Activated CD4-positive, alpha-beta T cell treated with anti-CD3 and anti-CD28 coated beads for 24 hours (primary cell): ENCODE measurements at places on chromosomes 1 and 21.

DNA sequence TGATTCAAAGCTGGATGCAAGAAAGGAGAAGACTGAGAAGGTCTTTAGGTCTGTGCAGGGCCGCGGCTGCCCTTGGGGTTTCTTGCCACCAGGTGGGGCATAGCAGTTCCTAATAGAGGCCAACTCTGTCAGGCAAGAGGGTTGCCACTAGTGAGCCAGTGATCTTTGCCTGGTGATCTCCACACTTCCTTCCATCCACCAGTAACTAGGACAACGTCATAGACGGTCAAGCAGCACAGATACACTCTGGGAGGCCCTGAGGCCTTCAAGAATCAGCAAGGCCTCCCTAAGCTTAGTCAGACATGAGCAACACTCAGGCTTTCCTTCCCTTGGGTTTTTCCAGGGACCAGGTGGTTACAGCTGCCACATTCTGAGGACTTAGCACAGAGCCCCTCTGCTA, 32.9 kb upstream of the ATP2B4 start:
- DNase-seq, result peak; percentile 26

- no peak for DNase-seq
These were observed 111.8 kb upstream of the USP25 start for GRCh38 chr21:15617964-15618363.

DNA sequence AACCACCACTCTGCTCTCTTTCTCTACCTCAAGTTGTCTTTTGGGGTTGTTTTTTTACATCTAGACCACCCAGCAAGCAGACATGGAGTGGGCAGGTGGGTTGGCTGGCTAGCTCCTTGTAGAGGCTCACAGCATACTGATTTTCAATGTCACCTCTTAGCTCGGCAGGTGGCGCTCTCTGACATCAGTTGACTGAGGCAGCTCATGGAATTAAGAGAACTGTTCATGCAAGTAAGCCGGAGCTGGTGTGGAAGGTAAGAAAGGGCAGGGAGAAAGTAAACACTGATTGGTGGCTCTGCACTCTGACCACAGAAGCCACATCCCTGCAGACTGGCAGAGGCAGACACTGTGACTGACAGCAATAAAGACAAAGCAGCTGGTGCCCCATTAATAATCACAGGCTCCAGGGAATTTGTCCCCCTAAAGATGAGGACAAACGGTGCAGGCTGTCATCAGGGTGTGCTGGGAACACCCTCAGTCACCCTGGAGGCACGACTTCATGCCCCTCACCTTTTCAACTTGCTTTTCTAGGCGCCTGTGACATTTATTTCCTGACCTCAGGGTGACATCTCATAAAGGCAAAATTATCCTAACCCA, 226.8 kb downstream of the LMX1A start:
- DNase-seq, result peak; percentile 7

DNA sequence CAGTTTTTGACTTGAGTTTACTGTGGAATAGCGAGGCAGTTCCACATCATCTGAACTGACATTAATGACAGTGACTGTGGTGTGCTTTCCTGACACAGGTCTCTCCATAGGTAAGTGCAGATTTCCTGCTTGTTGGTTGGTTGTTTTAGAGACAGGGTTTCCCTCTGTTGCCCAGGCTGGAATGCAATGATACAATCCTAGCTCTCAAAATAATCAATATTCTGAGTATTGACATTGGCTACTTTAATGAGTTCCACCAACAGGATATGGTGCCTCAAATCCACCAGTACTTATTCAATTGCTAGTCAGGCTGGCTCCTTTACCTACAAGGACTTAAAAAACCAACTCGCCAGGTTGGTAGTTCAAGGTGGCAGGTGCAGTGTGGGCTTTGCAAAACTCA, 63.8 kb downstream of the CLSTN1 start:
- no peak for DNase-seq

- no peak for DNase-seq
These were observed 87.5 kb downstream of the CAMTA1 start for GRCh38 chr1:6872573-6873261.

DNA sequence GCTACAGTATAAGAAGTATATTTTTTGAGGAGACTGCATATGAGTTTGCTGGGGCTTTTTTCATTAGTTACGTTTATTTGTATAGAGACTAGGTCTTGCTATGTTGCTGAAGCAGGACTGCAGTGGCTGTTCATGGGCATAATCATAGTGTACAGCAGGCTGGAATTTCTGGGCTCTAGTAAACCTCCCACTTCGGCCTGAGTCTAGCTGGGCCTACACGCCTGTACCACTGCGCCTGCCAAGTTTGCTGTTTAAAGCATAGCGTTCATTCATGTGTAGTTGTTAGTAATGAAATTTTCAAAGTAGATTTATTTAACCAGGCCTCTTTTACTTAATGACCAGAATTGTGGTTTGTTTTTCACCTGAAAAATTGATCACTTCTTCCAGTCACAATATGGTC, 33.8 kb downstream of the HS2ST1 start:
- no peak for DNase-seq

DNA sequence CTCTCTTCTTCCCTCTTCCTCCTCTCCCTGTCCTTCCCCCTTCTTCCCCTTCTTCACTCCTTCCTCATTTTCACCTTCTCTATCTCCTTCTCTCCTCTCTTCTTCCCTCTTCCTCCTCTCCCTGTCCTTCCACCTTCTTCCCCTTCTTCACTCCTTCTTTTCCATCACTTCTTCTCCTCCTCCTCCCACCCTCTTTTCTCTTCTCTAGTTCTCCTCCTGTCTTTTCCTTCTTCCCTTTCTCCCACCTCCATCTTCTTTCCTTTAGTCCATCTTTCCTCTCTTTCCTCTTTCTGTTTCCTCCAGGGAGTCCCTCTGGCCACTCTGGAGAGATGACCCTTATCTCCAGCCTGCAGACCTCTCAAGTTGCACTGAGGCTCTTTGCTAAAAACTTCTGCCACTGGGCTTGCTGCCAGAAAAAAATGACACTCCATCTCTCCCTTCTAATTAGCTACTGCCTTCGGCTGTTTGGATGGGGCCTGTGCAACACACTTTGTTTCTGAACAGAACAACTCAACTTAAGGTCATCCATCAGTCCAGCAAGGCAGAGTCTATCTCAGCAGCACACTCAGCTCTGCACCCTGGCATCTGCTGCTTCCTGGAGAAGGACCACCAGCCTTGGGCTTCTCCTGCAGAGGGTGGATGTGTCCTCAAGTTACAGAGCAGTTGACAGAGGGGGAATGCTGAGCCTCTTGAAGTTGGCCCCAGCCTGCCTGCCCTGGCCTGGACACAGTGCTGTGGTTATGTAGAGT, 538.8 kb downstream of the MATN1 start:
- DNase-seq, result no peak

DNA sequence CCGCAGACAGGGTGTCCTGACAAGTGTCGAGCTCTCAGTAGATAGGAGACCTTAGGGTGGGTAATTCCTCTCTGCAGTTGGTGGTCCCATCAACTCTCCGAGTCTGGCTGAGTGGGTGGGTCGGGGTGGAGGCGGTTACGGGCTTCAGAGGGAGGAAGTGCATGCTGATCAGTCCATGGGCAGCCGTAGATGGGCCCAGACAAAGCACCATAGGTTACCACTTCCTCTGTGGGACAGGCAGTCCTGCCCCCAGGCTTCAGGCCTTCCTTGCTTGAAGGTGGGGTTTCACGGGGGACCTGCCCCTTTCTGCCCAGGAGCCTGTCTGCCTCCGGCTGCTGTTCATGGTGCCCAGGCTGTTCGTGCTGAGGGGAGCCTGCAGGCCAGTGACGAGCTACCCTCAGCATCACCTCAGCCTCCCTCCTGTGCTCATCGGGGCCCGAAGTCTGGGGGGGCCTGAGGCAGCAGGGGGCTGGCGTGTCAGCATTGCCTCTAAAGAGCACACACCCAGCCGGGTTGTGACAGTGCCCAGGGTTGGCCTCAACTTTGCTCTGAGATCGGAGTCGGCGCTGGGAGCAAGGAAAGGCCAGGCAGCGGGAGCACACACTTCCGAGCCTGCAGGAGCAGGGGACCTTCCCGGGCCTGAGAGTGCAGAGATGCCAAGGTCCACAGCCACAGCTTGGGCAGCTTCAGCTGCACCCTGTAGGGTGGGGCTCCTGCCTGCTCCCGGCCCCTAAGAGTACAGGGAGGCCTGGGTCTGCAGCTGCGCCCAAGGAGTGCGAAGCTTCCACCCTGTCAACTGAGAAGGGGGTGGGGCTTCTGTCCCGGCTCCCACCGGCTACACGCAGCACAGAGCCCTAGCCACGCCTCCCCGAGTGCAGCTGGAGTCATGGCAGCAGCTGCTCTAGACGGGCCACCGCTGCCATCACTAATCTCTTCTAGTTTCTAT, 225.4 kb upstream of the NRIP1 start:
- DNase-seq, result no peak

GRCh38 chr1:232776526-232777106, 28.6 kb upstream of the MAP10 start:
- DNase-seq, result no peak

- DNase-seq, result no peak
These were observed 1.2 kb upstream of the ADAM15 start for GRCh38 chr1:155049651-155050559.

GRCh38 chr1:236455243-236455642, 61.2 kb downstream of the EDARADD start:
- DNase-seq, result no peak

GRCh38 chr1:78114034-78114956, 68.5 kb downstream of the GIPC2 start:
- DNase-seq, result peak; percentile 46

DNA sequence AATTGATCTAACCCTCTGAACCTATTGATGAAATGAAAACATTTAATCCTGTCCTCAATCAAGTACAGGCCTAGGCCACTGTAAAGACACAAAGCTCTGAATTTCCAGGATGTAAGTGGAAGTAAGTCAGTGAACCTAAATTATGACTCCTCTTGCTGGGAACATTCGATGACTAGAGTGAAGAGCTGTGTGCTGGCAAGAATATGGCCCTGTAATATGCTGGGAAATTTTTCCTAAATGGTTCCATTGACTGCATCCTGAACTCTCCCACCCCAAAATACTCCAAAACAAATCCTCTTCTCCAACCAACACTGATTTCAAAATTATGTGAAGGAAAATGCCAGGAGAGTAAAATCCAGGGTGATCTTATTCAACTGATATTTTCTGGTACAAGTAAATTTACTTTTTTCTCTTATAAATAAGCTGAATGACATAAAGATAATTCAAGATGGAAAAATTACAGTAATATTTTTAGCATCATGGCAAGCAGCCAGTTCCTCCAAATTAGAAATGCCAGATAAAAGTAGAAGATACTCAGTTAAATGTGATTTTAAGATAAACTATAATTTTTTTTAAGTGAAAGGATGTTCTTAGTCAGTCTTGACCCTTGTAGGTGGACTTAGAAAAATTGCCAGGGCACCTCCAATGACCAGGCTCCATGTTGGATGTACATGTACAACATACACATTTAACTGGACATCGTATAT, 269.4 kb downstream of the PTGER3 start:
- no peak for DNase-seq

GRCh38 chr1:221072214-221072613, 193.0 kb downstream of the HLX start:
- no peak for DNase-seq

- DNase-seq, result no peak
These were observed 6.8 kb upstream of the TEKT2 start for GRCh38 chr1:36076979-36077573.

GRCh38 chr1:99768104-99768503, 1.7 kb upstream of the FRRS1 start:
- DNase-seq, result no peak

DNA sequence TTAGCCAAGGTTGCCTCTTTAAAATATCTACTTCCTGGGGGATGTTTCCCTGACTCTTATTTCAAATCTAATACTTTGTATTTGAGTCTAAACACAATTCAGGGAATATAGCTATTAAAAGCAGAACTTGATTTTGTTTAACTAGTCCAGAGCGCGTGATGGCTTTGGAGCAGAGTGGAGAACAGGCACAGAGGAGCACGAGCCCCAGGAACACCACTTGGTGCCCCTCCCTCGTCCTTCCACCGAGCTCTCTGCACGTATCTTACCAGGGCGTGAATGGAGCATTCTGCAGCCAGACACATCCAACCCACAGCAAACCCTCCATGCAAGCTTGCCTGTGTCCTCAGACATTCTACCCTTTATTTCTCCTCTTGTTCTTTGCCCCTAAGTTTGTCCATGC, 14.1 kb downstream of the KIF26B start:
- DNase-seq, result no peak

- no peak for DNase-seq
These were observed 12.7 kb downstream of the TENT5C start for GRCh38 chr1:117618450-117619122.

- DNase-seq, result no peak
These were observed 197.2 kb upstream of the MAP1LC3C start for GRCh38 chr1:242196101-242196500.

GRCh38 chr1:163670989-163671757, 349.4 kb downstream of the NUF2 start:
- DNase-seq, result no peak

GRCh38 chr1:6331543-6332273, 61.9 kb downstream of the ACOT7 start:
- DNase-seq, result no peak

- no peak for DNase-seq
These were observed 796.3 kb downstream of the LRRIQ3 start for GRCh38 chr1:73401666-73402065.

- DNase-seq, result no peak
These were observed 25.0 kb upstream of the AGBL4 start for GRCh38 chr1:50048791-50049190.

- no peak for DNase-seq
These were observed 24.6 kb upstream of the SLC35F3 start for GRCh38 chr1:233879841-233880240.

DNA sequence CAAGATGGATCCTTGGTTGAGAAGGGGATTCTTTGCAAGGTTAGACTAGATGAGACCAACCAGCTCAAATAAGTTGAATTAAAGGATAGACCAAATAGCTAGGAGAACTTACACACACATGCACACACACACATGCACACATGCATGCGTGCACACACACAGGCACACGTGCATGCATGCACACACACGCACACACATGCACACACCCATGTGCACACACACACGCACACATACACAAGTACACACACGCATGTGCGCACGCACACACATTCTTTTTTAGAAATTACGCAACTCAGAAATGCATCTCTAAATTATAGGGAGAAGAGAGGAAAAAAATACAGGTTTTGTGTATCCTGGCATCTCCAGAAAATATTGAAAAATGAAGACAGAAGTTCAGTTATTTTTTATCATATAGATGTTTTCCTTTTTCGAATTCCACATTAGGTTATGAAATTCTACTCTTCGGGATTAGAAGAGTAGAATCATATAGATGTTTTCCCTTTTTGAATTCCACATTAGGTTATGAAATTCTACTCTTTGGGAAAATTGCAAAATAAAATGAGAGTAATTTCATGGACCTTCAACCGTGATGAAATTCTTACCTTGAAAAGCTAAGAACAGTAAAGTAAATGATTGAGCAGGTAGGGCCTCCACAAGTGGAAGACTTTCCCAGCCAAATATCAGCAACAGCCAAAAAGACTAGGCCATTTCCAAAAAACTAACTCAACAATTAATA, 243.2 kb upstream of the USP25 start:
- no peak for DNase-seq

- DNase-seq, result no peak
These were observed 110.4 kb upstream of the C1orf21 start for GRCh38 chr1:184276416-184276815.
